ENCODE measurements at places on chromosomes 7 and 10.

DNA sequence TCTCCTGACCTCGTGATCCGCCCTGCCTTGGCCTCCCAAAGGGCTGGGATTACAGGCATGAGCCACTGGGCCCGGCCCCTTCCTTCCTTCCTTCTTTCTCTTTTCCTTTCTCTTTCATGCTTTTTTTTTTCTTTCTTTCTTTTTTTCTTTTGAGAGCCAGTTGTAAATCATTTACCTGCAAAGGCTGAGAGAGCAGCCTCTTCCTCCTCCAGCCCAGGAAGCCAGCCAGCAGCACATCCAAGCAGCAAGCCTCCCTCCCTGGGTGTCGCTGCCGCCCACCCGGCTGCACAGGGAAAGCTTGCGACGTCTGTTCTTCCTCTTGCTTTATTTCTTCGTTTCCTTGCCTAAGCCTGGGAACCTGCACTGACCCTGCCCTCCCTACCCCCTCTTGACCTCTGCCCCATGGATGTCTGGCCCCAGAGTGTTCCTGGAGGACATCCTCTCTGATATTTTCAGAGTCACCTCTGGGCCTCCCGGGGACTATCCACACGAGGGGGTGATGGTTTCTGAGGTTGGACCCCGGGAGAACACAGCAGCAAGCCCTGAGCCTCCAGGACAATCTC is 62.8 kb upstream of the MYL10 start:
- no peak for DNase-seq

- DNase-seq: no peak
Measured at GRCh38 chr7:146208492-146208891, 91.9 kb downstream of the CNTNAP2 start.

GRCh38 chr10:16603308-16603707 is 81.6 kb upstream of the C1QL3 start:
- no peak for DNase-seq

- DNase-seq: no peak
Measured at GRCh38 chr7:43195256-43195655, 82.8 kb downstream of the HECW1 start.

- peak; percentile 79 for DNase-seq
Measured at GRCh38 chr7:65251851-65252620, 121.6 kb upstream of the ZNF92 start.

DNA sequence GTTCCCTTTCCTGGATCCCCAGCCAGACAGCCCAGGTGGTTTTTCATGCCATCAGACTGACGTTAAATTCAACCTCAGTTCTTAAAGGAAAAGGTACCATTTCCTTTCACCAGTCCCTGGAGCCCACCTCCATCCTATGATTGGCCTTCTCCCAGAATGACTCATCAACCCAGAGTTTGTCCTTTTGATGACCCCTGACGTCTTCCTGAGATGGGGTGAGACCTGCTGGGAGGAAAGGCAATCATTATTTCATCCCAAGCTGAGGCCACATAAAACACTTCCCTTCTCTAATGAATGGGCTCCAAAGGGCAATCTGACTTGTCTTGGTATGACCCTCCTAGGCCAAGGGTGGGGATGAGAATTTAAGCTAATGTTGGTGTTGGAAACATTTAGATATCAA is 750.7 kb downstream of the SUGCT start:
- peak; percentile 58 for DNase-seq
